Activated CD8-positive, alpha-beta memory T cell treated with anti-CD3 and anti-CD28 coated beads, Interleukin-2, amount 10 ng/mL, durations not matched to agents 7 days and 5 days (primary cell): ENCODE measurements at places on chromosomes 3 and 15. TPM values are rescaled to one million over a fixed set of nuclear protein-coding genes. Genes with fewer than 3 reads are reported as not detected.

Gene P2RY14
- total RNA-seq: 2.2 TPM

DNA sequence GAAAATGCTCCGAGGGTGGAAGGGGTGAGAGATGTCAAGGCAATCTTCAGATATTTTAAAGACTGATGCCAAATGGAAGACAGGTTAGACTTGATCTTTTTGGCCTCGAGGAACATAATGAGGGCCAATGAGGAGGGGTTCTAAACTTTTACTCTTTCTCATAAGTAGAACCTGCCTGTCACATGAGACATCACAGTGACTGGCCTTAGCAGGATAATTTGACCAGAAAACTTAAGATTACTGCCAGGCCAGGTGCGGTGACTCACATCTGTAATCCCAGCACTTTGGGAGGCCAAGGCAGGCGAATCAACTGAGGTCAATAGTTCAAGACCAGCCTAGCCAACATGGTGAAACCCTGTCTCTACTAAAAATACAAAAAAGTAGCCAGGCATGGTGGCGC, 12.2 kb downstream of the TM4SF4 start:
- DNase-seq: no peak

DNA sequence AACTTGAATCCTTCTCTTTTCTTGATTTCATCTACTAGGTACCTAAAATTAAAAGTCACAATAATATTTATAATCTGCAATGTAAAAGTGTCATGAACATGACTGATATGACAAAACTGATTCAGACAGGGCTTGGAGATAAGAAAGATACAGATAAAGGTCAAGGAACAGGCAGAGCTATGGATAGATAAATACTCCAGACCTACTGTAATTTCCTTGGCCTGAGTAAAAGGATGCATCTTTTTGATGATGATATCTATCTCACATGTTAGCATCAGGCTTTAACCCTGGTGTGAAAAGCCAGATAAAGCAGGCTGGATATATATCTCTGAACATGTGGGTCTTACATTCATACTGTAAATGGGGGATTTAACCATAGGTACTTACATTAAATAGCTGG, 108.1 kb downstream of the GADL1 start:
- no peak for DNase-seq

Gene SLC9A9
- 6.8 TPM for total RNA-seq

GRCh38 chr3:143436231-143436930, 316.8 kb downstream of the CHST2 start:
- DNase-seq: no peak

Gene GREM1
- not detected for total RNA-seq

DNA sequence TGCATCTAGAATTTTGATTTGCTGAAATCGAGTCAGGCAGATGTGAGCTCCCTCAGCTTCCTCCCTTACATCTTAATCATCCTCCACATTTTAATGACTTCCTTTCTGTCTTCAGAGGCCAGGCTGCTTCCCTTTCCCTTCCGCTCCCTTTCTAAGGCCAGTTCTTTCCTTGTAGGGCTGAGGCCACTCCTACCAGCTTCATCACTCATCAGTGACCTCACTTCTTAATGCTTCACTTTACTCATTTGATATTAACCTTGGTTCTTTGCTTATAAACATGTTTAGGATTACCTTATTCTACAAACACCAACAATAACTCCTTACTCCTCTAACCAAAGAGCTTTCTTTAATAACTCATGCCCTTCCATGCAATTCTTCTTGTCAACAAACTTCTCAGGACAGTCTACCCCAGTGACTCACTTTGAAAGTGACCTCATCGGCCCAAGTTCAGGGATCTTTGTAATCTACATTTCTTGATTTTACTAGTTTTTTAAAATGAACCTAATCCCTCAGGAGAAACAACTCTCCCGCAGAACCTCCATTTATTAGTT, 23.9 kb downstream of the ILDR1 start:
- DNase-seq: no peak

GRCh38 chr3:138587374-138587773, 6.7 kb downstream of the CEP70 start:
- no peak for DNase-seq

GRCh38 chr3:13301286-13301987, 118.7 kb downstream of the NUP210 start:
- DNase-seq: no peak

DNA sequence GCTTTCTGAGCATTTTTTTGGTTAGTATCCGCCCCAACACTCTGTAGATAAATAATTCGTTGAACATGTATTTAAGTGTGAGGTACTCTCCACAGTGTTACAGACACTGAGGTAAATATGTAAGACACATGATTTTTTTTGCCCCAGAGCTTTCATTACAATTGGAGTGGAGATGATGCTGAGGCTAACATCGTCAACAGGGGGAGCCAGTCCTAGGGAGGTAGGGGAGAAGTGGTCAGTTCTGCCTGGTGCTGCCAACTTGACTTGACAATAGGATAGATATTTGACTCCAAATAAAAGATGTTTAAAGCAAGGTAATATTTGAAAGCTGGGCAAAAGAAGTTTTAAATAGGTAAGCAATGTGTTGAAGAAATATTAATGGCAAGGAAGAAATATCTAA, 295.7 kb downstream of the UNC13C start:
- DNase-seq: no peak

DNA sequence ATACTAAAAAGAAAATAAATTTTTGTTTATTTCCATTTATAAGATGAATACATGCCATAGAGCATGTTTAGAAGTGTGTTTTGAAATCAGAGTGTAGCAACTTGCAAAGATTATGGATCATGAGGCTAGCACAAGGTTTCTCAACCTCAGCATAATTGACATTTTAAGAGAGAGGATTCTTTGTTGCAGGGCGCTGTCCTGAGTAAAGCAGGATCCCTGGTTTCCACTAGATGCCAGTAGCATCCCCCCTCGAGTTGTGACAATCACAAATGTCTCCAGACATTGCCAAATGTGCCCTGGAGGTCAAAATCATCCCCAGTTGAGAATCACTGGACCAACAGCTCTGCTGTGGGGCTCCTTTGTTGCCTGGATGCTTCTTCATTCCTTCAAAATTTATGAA, 128.5 kb upstream of the RBMS3 start:
- no peak for DNase-seq

GRCh38 chr3:125166599-125167136, 45.9 kb downstream of the SLC12A8 start:
- no peak for DNase-seq

GRCh38 chr3:63353383-63353782, 75.3 kb downstream of the SYNPR start:
- no peak for DNase-seq

DNA sequence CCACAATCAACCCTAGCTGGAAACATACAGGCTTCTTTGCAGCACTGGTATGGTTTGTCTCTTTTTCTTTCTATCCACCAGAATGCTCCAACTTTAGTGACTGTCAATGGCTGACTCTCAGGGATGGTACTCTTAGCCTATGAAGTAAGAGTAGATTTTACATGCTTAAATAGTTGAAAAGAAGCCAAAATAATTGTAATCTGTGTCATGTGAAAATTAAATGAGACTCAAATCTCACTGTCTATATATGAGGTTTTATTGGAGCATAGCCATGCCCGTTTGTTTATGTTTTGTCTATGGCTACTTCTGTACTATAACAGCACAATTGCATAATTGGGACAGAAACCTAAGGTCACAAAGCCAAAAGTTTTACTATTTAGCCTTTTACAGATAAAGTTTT, 29.1 kb upstream of the PDZRN3 start:
- no peak for DNase-seq

DNA sequence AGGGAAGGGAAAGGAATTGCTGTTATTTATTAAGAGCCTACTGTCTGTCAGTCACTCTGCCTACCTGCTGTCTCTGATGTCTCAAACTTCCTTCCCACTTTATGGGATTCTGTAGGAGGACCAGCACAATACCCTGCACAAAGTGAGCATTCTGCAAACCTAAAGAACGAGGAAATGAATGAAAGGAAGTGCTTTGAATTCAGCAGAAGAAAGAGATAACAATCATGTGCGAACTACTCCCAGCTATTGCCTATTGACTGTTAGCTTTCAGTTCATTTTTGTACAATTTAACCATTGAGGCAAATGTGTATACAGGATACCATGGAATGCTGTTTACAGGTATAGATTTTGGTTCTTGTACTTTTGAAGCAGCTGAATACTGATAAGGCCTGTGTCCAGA, 66.8 kb downstream of the CMSS1 start:
- no peak for DNase-seq

DNA sequence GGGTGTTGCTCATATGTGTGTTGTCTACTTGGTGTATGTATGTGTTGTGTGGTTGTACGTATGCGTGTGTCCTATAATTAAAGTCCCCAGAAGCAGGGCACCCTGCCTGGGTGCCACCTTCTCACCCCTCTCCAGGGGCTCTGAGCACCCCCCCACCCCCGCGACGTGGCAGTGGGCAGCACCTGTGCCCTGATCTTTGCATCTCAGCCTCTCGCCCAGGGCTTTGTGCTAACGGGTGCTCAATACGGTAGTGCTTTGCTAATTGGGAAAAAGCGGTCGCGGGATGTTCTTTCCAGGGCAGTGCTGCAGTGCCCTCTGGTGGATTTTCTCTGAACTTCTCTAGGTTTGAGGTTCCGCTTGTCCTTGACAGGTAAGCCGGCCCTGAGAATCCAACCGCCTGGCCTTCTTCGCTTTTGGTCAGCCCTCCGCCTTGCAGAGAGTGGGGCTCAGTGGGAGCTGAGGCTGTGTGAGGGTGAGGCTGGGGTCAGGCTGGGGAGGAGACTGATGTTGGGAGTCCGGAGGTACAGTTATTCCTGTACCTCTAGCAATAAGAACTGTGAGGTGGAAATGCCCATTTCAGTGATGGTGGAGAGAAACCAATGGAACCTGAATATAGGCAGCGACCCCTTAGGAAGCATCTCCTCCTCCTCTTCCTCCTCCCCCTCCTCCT, 17.6 kb upstream of the EPHB3 start:
- DNase-seq: peak; percentile 83

DNA sequence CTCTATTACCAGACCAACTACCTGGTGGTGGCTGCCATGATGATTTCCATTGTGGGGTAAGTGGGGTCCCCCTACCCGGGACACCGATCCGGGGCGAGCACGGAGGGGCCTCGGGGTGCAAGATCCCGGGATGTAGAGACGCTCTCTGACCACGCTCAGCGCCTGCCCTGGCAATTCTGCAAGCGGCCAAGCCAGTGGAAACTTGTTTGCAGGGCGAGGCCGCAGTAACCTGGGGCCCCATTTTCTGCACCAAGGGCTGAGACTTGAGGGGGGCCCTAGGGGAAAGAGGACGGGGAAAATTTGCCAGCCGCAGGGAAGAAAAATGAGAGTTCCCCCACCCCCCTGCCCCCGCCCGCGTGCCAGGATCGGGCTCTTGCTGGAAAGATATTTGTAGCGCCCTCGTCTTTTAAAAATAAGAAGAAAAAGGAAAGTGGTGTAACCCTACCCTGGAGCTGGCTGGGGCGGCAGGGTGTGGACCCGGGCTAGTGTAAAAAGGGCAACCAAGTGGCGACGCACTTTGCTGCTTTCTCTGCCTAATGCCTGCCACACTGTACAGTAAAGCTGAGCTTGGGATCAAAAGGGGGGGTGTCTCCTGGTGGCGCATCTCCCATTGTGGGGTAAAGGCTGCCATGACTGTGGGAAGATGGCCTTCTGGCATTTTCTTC, 563 bp downstream of the ARL6IP5 start:
- DNase-seq: peak; percentile 54

Gene DAZL
- total RNA-seq: 0.07 TPM

Gene CCR9
- 9.7 TPM for total RNA-seq

DNA sequence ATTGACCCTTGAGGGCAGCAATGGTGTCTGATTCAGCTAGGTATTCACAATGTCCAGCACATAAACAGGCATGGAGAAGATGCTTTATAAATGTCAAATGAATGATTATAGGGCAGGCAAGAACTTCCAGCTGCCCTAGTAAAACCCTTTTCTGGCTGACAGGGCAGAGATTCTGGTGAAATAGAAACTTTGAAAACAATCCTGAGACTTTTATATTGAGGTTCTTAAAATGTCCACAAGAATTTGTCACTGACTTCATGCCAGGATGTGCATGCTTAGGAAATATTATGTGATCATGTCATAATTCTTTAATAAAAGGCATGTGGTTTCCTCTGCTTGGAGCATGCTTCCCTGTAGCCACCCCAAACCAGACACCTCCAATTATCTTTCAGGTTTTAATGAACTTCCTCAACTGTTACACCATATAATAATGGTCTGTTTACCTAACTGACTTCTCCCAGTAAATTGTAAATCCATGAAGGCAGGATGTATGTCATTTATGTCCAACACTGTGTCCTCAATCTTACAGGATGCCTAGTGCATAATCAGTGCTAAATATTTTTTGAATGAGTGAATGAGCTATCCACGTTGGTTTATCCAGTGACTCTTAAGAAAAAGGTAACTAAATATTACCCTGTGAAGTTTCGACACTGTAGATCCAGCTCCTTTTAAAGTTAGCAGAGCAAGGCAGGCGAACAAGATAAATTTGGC, 43.4 kb upstream of the CLRN1 start:
- no peak for DNase-seq

DNA sequence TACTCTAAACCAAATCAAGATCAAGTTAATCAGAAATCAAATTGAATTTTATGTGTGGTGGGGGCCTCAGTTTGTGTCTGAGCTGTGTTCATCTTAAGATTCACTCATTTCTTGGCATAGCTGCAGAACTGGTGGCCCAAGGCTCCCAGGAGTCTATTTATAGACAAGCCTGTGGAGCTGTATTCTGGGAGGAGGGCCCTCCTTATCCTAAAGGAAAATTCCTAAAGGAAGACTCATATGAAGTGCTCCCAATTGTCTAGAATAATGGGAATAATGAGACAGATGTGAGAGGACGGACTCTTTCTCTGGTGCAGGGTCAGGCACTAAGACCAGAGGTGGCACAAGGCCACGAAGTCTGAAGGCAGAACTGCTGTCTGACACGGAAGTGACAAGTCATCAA, 38.9 kb downstream of the C3orf85 start:
- no peak for DNase-seq

- no peak for DNase-seq
Measured at GRCh38 chr15:100772478-100772877, 107.2 kb upstream of the ALDH1A3 start.

DNA sequence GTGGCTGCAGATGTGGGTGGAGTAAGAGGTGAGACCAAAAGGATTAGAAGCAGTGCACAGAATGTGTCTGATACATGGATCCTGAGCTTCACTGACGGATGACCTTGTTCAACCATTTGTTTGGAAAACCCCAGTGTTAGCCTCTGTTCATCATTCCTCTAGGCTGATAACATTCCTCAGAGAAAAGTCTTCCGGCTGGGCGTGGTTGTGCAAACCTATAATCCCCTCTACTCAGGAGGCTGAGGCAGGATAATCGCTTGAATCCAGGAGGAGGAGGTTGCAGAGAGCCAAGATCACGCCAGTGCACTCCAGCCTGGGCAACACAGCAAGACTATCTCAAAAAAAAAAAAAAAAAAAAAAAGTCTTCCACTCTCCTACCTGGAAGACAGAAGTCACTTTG, 23.1 kb upstream of the CHD2 start:
- no peak for DNase-seq

DNA sequence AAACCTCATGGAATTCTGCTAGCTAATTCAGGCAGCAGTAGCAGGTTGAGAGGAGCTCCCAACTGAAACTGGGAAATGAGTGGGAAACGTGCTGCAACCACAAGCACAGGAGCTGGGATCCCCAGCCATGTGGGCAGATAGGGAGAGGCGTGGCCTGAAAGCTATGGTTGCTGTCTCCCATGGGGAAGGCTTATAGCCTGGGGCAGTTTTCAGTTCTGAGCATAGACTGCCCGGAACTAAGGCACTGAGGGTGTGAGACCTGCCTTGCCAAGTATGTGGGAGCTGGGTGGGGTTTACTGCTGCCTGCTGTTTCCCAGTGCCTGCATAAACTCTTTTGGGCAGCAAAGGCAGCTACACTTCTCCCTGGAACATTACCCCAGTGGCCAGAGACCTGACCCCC, 229.5 kb downstream of the TUSC7 start:
- DNase-seq: no peak

GRCh38 chr3:60114191-60114590, 1064.4 kb upstream of the CFAP20DC start:
- DNase-seq: no peak

Gene P2RY12
- not detected for total RNA-seq
